ENCODE measurements at places on chromosomes 1 and 21.

DNA sequence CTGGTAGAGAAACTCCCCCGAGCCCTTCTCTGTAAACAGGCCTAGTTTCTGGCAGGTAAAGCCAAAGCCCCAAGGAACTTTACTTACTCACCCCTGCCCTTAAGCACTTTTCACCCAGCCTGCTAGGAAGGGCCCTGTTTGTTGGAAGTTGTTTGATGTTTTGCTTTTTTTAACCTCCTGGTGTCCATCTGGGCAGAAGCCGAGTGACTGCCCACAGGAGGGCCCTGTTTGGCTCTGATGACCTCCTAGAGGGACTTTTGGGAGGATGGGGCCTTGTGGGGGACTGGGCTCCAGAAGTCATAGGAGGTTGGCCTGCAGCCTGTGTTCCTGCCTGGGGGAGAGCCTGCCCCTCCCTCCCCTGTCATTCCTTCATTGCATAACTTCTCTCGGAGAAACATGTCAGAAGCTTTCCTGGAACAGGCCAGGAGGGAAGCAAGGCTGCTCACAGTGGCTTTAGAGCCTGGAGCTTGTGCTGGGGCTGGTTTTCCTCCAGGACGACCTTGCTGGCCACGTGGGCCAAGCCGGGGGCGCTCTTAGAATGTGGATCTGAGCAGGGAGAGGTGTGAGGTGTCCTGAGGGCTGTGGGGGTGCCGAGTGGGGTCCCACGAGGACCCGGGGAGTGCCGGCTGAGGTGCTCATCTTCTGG lies 33.9 kb downstream of the COQ8A start:
- DNase-seq, result no peak

DNA sequence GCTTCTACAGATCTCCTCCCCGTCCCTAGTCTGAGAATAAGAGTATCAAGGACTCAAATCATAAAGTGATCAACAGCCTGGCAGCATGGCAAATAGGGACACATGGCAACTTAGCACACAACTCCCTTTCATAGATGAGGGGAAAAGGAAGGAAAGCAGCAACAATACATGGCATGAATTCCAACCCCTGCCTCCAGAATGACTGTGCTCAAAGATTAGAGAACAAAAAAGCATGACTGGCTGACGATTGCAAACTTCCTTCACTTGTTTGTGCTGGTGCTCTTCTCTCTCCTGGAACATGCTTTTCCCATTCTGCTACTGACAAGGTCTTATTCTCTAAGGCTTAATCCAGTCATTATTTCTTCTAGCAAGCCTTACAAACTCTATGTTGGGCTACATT lies 11.5 kb downstream of the KTI12 start:
- DNase-seq, result no peak

DNA sequence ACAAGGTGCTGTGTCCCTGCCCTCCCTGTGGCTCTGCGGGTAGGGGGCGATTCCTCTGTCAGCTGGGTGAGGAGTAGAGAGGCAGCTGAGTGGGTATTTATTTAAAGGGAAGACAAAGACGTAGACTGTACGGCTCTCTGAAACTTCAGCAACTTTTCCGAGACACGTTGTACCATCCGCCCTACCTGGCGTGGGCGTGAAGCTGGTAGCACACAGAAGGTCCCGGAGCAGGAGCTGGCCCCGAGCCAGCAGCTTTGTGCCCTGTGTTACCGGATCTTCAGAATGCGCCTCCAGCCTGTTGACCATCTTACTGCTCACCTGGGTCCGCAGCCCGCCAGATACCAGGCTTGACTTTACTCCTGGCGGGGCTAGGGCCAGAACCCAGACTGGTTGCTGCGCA lies 34.9 kb downstream of the PRKCZ start:
- no peak for DNase-seq

GRCh38 chr1:48471691-48472576 lies at the start of gene SPATA6:
Gene SPATA6 (minus strand): TSS chr1:48472204. CDS start chr1:48472008, 196 bp downstream.
- no peak for DNase-seq

DNA sequence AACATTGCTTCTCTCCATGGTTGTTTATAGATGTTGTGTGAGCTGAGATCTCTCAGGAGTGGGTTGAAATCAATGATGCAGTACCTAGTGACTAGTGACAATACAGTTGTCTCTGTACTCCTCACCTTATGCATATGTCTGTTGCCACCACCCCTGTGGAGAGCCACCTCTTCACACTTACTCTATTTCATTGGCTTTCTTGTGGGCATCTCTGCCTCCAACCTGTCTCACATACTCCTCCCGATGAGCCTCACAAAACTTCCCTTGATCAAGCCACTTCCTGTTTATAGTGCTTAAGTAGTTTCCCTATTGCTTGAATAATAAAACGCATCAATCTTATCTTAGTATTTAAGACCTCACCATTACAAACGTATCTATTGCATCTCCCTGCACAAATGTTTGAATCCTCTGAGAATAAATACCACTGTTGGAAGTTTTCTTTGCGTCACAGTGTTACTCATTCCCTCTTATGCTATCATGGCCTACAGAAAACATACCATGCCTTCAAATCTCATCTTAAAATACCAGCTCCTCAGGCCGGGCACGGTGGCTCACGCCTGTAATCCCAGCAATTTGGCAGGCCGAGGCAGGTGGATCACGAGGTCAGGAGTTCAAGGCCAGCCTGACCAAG lies 54.7 kb upstream of the GREM2 start:
- no peak for DNase-seq

DNA sequence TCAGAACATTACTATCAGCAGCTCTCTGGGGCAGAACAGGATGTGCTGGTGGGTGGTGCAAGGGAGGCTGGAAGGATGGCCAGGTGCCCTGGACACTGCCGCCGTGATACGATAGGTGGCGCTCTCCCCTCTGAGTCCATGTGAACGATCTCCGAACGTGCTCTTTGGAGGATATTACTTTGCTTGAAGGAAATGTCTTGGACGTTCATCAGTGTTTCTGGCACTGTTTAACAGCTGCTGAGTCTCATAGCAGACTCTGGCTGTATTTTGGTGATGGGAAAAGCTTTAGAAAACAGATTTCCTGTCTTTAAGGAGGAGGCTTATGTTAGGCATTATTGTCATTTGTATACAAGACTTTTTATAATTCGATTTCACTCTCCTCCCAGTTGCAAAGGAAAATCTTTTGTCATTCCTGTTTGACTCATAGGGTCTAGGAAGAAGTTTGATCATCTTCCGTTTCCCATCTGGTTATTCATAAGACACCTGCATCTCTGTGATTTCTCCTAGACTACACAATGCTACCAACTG lies 386.2 kb upstream of the ADGRL2 start:
- no peak for DNase-seq

DNA sequence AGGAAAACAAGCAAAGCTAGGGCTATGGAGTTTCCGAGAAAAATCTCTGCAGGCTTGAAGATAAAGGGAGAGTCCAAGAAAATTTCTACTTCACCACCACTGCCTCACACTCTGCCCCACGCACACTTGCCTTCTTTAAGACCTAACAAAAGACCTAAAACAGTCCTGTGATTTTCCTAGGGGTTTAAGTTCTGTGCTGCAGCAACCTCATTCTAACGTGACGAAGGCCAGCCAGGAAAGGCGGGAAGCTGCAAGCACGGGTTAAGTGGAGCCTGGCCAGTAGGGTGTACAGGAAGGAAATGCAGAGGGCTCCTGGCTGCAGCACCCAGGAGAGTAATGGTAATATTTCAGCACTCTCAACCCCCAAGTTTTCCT lies 1.5 kb downstream of the SPATA6 start:
- DNase-seq, result no peak

DNA sequence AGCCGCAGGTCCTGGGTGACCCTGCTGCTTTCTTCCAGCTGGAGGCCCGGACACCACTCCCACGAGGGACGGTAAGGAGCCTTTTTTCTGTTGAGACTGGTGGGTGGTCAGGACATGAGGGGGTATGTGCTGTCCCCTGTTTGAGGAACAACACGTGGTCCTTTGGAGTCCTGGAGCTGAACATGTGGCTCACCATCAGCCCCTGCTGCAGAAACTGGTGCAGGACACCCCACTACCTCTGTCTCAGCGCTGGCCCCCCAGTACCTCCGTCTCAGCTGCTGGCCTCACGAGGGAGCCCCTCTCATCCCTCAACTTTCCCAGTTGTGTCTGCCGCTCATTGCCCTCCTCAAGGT lies 34.7 kb downstream of the SLC19A1 start:
- no peak for DNase-seq

GRCh38 chr1:41315146-41315822 lies 46.0 kb upstream of the FOXO6 start:
- DNase-seq, result no peak

DNA sequence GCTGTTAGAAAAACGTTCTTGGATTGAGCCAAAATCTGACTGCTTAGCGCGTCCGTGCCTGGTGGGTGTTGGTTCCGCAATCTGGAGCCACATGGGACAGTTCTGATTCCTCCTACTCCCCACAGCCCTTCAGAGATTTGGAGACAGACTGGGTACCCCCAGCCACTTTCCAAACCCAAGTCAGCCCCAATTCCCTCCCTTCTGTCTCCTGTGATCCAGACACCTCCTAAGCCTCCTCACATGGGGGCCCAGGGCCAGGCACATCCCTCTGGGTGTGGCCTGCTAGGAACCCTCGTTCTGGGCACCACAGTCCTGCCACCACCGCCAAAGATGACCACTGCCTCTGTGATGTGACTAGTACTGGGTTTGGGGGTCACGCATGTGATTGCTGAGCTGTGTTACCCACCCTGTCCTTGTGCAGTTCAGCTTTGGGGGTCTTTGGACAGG lies 4.8 kb downstream of the PLA2G5 start:
- no peak for DNase-seq

DNA sequence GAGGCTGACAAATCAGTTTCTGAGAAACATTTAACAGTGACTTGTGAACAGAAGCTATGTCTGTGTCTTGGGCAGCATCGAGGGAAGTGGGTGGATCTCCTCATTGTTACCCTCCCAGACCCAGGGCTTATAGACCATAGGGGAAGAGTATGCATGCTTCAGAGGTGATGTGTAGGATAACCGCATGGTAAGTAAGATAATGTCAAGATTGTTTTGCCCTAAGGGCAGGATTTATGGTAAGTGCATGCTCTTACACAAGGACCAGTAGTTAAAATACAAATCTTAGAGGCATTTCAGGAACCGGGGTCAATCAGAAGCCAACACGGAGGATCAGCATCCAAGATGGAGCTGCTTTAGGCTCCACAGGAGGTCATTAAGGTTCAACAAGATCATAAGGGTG lies 7.7 kb upstream of the PRMT2 start:
- DNase-seq, result no peak

- DNase-seq, result no peak
Measured at GRCh38 chr21:14734191-14734590, 188.1 kb upstream of the SAMSN1 start.

GRCh38 chr1:7171574-7171973 lies 386.3 kb downstream of the CAMTA1 start:
- DNase-seq, result no peak

DNA sequence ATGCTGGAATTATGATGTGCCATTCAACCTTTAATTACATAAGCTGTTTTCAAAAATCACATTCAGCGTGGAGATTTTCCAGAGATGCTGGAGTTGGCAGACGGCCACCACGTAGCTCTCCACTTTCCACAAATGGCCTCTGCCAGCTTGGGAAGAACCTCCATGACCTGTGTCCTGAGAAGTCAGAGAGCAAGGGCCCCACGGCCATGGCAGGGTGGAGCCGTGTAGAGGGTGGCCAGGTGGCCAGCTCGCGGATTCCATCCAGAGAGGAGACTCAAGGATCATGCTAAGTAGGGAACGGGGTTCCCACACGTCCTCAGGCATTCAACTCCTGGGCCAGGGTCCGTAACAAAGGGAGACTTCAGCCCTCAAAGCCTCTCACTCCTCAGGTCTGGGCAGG lies 1.3 kb upstream of the GALE start:
- DNase-seq, result no peak

DNA sequence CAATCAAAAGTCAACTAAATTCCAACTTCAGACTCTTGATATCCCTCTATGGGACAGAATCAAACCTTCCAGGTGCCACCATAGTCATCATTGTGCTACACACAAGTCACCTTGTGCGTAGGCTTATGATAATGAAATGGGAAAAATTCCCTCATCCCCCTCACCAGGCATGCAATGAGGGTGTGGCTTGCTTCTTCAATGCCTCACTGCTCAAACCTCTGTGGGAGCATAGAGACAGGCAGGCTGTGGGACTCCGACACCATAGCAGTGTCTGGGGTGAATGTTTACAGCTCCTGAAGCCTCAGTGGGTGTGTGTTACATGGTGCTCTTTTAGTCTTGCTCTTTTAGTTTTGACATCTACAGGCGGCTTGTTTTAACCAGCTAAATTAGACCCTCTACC lies 42.4 kb downstream of the ZNF697 start:
- no peak for DNase-seq

DNA sequence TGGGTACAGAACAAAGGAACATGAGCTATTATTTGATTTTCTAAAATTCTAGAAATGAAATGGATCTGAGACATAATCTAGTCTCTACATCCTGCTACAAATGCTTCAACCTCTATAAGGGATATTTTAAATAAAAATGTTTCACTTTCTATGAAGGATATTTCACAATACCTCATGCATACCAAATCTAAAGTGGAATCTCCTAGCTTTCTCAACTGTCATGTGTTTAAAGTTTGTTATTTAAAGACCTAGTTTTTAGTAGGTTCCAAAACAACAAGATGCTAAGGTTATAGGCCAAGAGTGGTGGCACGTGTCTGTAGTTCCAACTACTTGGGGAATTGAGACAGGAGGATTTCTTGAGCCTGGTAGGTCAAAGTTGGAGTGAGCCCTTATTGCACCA lies 47.6 kb downstream of the KDM5B start:
- no peak for DNase-seq

GRCh38 chr1:48697066-48697707 lies 79.5 kb downstream of the BEND5 start:
- no peak for DNase-seq

- no peak for DNase-seq
Measured at GRCh38 chr1:229005097-229005496, 265.8 kb upstream of the RAB4A start.

GRCh38 chr1:245488346-245489129 lies 333.8 kb downstream of the KIF26B start:
- no peak for DNase-seq

DNA sequence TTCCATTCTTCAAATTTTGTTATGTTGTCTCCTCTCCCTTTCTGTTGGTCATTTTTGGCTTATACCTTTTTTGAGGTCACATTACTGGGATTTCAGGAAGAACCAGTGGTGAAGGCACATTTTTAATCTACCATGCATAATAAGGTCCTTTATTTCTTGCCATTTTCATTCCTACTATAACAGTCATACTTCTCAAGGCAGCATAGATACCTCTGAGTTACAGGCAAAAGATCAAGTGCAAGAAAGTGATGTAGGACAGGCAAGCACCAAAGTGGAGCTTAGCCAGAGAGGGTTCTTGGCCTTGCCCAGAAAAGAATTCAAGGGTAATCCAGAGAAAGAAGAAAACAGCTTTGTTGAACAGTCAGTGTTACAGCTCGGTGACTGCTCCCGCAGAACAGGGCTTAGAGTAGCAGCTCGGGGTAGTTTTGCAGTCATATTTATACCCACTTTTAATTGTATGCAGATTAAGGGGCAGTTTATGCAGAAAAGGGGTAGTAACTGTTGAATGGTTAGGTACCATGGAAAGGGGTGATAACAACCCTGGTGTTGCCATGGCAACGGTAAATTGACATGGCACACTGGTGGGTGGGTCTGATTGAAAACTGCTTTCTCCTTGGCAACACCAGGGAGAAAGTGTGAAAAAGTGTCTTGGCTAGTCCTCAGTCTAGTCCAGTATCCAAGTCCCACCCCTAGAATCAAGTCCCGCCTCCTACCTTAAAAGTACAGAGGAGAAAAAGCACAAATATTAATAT lies 39.6 kb upstream of the DOCK7 start:
- DNase-seq, result no peak

Data from cortex of kidney (tissue), 1 donor.